B cell (primary cell): ENCODE measurements at places on chromosomes 16 and 17. TPM values are rescaled to one million over a fixed set of nuclear protein-coding genes. Genes with fewer than 3 reads are reported as not detected.

The CDK5R1 gene
- 6.2 and 7.2 TPM in 2 replicates for total RNA-seq

The DNAI2 gene
- total RNA-seq = not detected in 2 replicates

The KRT33A gene
- not detected in 2 replicates for total RNA-seq

The CD7 gene
- total RNA-seq = 0.58 and 0.67 TPM in 2 replicates

The CCL14 gene
- total RNA-seq = not detected in 2 replicates

The NAGS gene
- 1.9 and 2.2 TPM in 2 replicates for total RNA-seq

The PPP1R27 gene
- total RNA-seq = not detected in 2 replicates

The PIPOX gene
- total RNA-seq = 13.5 and 15.0 TPM in 2 replicates

The CNTNAP4 gene
- not detected in 2 replicates for total RNA-seq

The ACSM3 gene
- total RNA-seq = 76.3 and 84.2 TPM in 2 replicates

The SLC16A11 gene
- total RNA-seq = 30.7 and 31.9 TPM in 2 replicates

The NQO1 gene
- total RNA-seq = 1.1 and 2.3 TPM in 2 replicates

The PDILT gene
- total RNA-seq = not detected in 2 replicates
